ENCODE measurements at places on chromosomes 3 and 15. TPM values are rescaled to one million over a fixed set of nuclear protein-coding genes. Genes with fewer than 3 reads are reported as not detected.

Gene FGD5
- polyA plus RNA-seq, result 0.07 TPM

Gene LDHAL6B
- 0.35 TPM for polyA plus RNA-seq

Gene BRPF1
- polyA plus RNA-seq, result 7.5 TPM

Gene HEXA
- 130 TPM for polyA plus RNA-seq

Gene SLC22A13
- polyA plus RNA-seq, result 0.36 TPM
